ENCODE measurements at places on chromosomes 16 and 17.

DNA sequence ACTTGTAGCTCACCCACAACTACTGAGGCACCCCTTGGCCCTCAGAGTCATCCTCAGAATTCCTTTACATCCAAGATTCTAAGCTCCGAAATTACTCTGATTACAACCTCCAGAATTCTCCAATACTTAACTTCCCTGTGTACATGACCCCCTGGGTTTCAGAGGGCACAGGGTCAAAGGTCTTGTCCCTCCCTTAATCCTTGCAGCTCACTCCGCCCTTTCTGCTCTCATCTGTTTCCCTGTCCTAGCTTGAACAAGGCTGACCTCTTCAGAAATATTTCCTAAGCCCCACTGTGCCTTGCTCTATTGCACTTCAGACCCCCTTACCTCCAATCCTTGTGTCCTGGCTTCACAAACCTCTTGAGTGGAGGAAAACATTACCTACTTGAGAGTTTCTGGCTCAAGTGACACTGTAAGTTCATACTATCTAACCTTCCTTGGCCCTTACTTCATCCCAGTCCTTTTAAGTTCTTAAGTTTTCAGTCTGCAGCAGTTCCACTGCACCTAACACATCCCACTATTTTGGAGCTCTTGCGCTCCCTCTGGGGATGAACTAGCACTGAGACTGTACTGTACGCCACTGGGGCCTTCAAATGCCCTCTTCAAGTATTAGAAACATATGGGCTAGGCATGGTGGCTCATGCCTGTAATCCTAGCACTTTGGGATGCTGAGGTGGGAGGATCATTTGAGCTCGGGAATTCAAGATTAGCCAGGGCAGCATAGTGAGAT is 6.2 kb downstream of the N4BP1 start:
- DNase-seq, result no peak

GRCh38 chr17:67276075-67276474 is 31.1 kb upstream of the HELZ start:
- DNase-seq, result no peak

DNA sequence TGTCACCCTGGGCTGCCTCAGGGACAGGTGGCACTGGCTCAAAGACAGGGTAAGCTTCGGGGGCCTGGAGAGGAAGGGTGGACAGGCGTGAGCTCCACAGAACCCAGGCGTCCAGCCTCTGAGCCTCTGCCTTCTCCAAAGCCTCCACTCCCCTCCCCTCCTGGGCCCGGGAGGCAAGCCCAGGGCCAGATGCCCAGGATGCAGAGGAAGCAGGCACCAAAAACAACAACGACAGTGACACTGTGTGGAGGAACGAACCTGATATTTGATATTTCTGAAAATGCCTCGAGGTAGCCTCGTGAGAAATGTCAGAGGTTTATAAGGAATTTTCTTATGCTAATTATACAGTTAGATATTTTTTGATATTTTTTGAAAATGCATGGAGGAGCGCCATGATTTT is 6.0 kb downstream of the BCL7C start:
- no peak for DNase-seq

DNA sequence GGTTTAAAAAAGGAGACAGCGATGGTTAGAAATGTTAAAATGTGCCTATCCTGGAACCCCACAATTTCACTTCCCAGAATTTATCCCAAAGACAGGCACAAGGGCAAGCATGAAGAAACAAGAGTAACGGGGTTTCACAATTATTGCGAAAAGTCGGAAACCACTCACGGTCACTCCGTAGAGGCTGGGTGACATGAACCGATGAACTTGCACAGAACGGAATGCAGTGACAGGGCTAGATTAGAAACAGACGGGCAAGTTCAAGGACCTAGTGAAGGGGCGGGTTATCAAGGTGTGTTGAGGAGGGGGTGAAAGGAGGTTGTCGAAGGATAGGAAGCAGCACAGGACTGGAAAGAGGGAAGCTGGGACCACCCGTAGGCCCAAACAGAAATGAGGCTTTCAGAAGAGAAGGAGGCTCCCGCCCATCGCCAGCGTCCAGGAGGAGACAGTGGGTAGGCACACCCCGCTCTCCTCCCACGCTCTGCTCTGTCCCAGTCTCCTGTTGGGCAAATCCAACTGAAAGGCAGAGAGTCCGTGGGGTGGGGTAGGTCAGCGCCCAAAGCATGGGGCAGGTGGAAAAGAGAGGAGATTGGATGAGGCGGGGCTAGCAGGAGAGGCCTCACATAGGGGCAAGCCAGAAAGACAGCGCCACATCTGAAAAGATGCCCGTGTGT is 47.4 kb upstream of the JPH3 start:
- DNase-seq, result no peak

DNA sequence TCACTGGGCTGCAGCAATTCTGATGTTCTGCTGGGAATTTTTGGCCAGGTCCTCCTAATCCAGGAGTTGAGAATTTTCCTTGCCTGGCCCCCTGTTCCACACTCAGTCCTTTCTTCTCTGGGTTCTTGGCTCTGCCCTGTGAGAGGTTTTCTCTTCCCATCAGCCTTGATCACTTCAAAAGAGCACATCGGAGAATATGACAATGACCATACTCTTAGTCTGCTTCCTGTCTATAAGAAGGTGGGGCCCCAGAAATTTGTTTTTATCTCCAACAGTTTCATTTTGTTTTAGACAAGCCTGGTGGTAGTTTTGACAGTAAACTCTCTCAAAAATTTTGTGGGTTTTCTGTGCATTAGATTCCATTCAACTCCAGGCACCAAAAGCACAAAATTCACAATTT is 70.7 kb downstream of the C17orf67 start:
- DNase-seq, result no peak

DNA sequence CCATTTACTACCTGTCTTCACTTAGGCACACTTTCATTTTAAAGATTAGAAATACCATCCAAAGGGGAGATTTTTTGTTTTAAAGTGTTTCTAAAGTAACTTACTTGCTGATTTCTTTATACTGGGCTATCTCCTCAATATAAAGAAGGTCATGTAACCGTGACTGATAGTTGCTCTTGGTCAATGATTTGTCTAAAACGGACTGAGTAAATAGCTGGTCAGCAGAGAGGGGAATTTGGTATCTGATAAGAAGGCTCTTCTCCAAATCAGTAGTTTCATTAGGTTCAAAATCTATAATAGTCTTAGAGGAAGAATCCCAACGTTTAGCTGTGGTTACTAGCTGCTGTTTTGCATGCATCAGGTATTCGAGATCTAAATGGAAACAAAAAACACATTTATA is 66.4 kb downstream of the HELZ start:
- DNase-seq, result no peak

GRCh38 chr16:14070877-14071575 is at the start of gene MRTFB:
Gene MRTFB, plus strand, starts transcription at chr16:14071319. Its CDS starts 69,288 bp downstream, at chr16:14140607.
- DNase-seq, result peak; percentile 73

DNA sequence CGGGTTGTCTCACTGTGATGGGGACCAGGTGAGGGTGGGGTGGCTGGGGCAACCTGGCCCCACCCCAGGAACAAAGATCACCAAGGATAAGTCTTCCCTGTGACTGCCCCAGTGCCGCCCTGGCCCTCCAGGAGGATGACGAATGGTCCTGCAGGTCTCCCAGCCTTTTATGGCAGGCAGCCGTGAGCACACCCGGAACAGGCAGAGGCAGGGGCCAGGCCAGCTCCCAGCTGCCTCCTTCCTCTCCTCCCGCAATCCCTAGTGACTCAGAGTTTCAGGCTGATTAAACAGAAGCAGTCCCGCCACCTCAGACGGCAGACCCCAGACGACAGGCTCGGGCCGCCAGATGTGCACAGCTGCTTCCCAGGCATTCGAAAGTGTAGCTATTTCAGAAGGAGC is 13.3 kb downstream of the JUP start:
- no peak for DNase-seq

DNA sequence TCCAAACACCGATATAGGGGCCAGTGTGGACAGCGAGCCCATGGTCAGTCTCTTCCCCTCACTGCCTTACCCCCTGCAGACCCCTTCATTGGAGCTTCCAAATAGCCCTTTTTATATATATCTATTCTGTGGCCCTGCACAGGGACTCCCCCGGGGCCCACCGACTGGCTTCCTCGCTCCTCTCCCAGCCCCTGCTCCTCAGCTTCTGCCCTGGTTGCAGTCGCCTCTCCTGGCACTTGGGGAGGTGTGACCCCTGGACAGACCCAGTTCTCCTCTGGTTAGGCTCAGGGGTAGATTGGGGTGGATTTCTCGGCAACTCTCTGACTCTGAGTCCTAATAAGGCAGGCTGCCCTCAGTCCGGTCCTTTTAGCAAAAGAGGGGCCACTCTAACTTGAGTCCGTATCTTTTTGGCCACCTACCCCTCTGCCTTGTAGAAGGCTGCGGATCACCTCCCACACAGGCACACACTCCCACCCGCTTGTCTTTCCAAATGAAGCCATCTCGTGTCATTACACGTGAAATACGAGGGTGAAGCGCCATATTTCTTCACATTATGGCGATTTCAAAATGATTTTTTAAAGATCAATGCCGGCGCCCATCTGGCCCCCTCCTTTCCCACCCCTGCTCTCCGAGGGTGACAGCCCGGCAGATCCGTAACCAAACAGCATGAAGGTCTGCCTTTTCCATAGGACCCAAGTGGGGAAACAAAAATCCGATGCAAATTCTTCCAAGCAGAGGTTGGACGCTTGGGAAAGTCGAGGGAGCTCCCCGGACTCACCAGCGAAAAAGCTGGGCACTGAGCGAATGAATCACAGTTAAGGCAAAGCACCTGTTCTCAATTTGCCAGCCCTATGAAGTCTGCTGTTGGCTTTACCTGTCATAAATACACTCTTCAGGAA is 1.7 kb upstream of the HOXB9 start:
- DNase-seq, result no peak

DNA sequence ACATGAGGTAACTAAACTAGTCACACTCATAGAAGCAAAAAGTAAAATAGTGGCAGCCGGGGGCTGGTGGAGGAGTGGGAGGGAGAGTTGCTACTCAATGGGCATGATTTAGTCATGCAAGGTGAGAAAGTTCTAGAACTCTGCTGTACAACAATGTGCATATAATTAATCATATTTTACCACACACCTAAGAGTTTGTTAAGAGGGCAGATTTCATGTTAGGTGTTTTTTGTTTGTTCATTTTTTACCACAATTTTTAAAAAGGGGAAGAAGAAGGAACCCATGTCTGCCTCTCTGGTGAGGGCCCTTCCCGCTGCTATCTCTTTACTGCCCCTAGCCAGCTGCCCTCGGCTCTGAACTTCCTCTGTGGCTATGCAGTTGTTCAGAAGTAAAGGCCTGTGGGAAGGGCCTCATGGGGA is 11.2 kb downstream of the CD300LB start:
- DNase-seq, result no peak

GRCh38 chr17:44279346-44279665 is 11.4 kb upstream of the SLC4A1 start:
- DNase-seq, result no peak

DNA sequence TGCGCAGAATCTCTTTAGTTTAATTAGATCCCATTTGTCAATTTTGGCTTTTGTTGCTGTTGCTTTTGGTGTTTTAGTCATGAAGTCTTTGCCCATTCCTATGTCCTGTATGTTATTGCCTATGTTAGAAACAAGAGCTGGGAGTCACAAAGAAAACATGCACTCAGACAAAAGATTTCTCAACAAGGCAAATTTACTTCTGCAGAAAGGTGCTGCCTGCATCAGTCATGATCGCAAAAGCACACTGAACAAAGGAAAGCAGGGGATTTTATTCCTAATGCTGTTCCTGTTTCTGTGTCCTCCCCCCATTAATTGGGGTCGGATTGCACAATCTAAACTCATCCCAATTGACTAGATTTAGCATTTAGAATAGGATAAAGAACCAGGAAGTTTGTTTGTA is 55.9 kb downstream of the ATF7IP2 start:
- DNase-seq, result no peak

GRCh38 chr17:18262641-18263040 is 2.2 kb downstream of the MIEF2 start:
- no peak for DNase-seq

GRCh38 chr16:19991614-19992013 is 82.1 kb downstream of the GPR139 start:
- DNase-seq, result no peak

DNA sequence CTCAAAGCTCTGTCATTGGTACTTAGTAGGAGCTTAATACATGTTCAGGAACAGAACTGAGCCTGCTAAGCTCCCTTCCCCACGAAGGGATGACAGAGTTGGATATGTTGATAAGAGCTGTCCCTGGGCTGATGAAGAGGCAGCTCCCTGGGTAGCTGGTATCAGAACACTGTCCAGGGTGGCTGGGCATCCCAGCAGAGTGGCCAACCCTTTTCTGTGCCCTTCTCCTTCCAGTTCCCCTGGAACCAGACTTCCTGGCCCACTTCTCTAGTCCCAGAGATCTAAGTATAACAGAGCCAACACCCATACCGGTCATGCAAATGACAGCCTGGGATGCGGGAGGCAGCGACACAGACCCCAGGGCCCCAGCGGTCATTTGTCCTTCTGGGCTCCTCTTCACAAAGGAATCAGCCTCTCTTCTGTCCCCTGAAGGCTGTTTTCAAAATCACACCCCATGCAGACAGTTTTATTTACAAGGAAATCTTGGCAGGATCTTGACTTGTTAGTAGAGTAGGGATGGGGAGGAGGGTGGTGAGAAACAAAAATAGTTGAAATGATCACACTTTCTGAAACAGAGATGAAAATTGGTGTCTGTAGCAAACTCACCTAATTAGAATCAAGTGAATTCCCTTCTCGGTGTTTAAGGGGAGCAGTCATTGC is 1.4 kb upstream of the RHBDL3 start:
- DNase-seq, result no peak

DNA sequence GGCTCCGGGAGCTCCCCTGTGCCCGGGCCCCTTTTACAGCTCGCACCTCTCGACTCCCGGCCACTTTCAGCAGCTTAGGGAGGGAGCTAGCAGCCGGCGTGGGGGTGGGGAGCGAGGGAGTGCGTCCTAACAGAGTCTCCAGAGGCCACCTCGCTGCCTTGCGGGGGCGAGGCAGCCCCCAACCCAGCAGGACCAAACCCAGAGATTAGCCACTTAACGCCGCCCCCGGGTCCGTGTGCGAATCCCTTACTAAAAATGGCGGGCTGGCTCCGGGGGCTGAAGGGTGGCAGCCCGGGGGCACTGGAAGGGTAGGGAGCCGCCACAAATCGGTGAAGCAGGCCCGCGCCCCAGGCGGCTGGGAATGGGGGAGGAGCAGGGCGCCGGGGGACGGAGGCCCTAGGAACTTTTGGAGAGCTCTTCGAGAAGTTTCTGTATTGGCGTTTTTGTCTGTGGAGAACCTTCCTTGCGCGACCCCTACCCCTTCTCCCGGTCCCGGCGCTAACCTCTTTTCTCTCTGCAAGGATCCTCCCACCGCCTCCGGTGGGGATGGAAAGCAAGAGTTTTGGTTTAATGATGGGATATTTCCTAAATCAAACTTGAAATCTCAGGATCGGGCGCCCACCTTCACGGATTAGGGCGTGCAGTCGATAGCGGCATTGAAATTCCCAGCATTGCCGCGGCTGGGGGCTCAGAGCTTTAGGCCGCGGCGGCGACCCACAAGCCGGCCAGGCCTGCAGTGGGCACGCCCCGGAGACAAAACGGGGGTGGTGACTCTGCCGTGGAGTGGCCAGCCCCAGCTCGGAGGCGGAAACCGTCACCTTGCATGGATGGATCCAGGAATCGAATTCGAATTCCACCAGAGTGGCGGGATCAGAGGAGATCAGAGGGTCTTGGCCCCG is 793 bp upstream of the IRX3 start:
- DNase-seq, result no peak
